Mesothelial cell of epicardium (in vitro differentiated cells): ENCODE measurements at places on chromosomes 12 and 14.

GRCh38 chr12:442235-442884, 17.4 kb upstream of the B4GALNT3 start:
- no peak overlapping the region for H3K4me3 ChIP-seq
- H3K36me3 ChIP-seq, result peaks cover 18% of the 10 kb centered on the region
- H3K27ac ChIP-seq, result no peak overlapping the region

GRCh38 chr14:56608689-56609088, 29.1 kb downstream of the TMEM260 start:
- no peak overlapping the region for H3K27ac ChIP-seq
- no peaks in the 10 kb centered on the region for H3K27me3 ChIP-seq
- H3K4me1 ChIP-seq, result no peaks in the 10 kb centered on the region
- no peak overlapping the region for H3K4me3 ChIP-seq
- no peak for DNase-seq

DNA sequence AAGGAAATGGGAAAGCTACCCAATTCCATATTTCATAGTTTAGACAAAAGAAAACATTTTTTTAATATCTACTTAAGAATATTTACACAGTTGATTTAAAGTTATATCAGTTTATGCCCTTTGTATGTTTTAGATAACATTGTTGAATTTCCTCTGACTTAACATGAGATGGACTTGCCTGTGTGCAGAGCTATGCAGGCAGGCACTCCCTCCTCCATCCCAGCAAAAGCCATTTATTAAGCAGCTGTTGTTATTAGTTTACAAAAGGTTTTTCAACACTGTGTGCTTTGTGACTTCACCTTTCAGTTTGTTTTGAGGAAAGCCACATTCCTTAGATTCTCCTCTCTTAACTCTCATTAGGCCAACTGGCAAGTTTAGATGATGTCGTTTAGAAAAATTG, 337.5 kb upstream of the PDE3A start:
- peaks cover 17% of the 10 kb centered on the region for H3K4me1 ChIP-seq
- no peak overlapping the region for H3K4me3 ChIP-seq
- no peaks in the 10 kb centered on the region for H3K36me3 ChIP-seq
- peak overlapping the region; percentile 55 for H3K27ac ChIP-seq
- DNase-seq, result no peak
- H3K27me3 ChIP-seq, result no peaks in the 10 kb centered on the region

DNA sequence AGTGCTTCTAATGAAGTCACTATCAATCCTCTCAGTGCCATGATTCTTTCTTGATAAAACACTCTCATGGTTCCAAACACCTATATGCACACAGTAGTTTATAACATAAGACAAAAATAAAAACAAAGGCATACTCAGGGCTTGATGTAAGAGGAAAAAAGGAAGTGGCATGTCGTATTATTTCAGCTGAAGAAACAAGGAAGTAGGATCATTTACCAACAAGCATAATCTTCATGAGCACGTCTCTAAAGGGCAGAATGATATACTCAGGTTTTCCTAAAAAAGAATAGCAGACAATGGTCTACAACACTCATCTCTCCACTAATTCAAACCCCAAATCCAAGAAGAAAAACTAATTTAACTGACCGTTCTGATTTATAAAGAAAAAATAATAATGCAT, 33.9 kb downstream of the NUMB start:
- H3K4me1 ChIP-seq, result peaks cover 14% of the 10 kb centered on the region
- no peak for DNase-seq
- peaks cover 10% of the 10 kb centered on the region for H3K36me3 ChIP-seq
- no peaks in the 10 kb centered on the region for H3K27me3 ChIP-seq
- no peak overlapping the region for H3K4me3 ChIP-seq

- H3K36me3 ChIP-seq, result peaks cover 11% of the 10 kb centered on the region
- no peak overlapping the region for H3K27ac ChIP-seq
Measured at GRCh38 chr12:15527201-15528080, 205.1 kb downstream of the PTPRO start.

DNA sequence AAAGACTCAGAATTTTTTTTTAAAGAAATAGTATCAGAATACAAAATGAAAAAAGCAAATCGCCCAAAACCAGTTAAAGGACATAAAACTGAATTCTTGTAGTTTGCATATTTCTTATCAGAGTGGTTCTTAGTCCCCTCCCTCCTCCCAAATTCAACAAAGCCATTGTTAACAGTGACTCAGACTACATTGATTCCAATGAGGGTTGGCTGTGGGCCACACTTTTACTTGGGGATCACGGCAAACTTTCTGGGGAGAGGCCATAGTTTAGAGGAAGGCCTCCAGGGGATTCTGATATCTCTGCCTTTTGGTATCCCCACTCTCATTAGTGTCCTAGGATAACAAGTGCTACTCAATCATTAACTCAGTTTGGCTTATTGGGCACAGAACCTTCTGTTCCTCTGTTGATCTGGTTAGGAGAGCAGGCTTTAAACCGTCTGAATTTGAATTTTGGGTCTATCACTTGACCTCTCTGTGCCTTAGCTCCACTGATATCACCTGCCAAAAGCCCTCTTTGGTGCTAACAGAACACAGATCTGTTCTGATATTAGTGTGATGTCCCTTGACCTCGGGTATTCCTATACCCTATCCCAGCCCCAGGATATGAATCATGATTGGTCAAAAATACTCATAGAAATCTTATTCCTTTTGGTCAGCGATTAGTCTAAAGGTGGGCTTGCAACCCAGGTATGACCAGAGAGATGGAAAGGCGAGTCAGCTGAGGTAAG, 45.2 kb upstream of the APPL2 start:
- no peak overlapping the region for H3K4me3 ChIP-seq
- no peaks in the 10 kb centered on the region for H3K4me1 ChIP-seq
- no peak overlapping the region for H3K27ac ChIP-seq
- no peaks in the 10 kb centered on the region for H3K36me3 ChIP-seq
- peaks cover 20% of the 10 kb centered on the region for H3K27me3 ChIP-seq

GRCh38 chr14:67420102-67420739, 8.3 kb upstream of the PLEK2 start:
- H3K4me1 ChIP-seq, result no peaks in the 10 kb centered on the region
- no peak for DNase-seq
- no peaks in the 10 kb centered on the region for H3K36me3 ChIP-seq
- H3K4me3 ChIP-seq, result no peak overlapping the region

DNA sequence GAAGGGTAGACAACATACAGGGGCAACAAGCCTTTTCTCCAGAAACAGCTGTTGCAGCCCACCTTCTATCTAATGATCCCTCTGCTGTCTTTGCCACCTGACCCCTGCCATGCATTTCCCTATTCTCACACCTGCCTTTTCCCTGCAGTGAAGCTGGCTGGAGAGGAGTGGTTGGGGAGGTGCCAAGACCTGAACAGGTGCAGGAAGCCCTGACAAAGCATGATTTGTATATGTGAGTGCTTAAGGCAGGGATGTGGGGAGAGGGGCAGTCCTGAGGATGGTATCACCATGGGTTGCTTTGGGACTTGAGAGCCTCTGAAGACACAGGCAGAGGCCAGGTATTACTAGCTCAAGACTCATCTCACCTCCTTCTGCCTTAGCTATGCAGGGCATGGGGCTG, 2.9 kb upstream of the PFDN5 start:
- DNase-seq, result no peak
- H3K27ac ChIP-seq, result no peak overlapping the region
- no peak overlapping the region for H3K4me3 ChIP-seq
- H3K36me3 ChIP-seq, result peaks cover 7% of the 10 kb centered on the region
- H3K4me1 ChIP-seq, result peaks cover 18% of the 10 kb centered on the region
- H3K27me3 ChIP-seq, result no peaks in the 10 kb centered on the region

DNA sequence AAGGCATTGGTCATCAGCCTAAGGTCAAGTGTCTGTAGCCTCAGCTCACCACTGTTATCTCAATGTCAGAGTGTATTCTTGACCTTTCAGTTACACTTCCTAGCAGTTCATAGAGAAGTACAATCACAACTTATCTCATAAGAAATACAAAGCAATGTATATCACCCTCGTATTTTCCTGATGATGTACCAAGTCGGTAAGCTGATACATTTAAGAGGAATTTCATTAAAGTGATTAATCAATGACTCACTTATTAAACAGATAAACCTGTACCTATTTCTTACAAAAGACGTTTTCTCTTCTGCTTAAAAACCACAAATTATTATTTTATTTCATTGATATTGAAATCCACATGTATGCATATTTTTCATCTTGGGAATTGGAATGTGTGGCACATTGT, 3.9 kb upstream of the PRB3 start:
- H3K27me3 ChIP-seq, result no peaks in the 10 kb centered on the region
- no peak for DNase-seq
- H3K27ac ChIP-seq, result no peak overlapping the region

DNA sequence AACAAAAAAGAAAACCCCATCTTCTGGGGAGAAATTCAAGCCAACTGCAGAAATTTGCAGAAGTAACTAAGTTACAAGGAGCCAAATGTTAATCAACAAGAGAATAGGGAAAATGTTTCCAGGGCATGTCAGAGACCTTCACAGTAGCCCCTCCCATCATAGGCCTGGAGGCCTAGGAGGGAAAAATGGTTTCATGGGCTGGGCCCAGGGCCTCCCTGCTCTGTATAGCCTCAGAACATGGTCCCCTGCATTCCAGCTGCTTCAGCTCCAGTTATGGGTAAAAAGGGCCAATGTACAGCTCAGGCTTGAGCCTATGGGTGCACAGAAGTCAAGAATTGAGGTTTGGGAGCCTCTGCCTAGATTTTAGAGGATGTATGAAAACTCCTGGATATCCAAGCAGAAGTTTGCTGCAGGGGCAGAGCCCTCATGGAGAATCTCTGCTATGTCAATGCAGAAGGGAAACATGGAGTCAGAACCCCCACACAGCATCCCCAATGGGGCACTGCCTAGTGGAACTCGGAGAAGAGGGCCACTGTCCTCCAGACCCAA, 260.9 kb downstream of the DUSP6 start:
- H3K27me3 ChIP-seq, result no peaks in the 10 kb centered on the region
- no peak overlapping the region for H3K27ac ChIP-seq
- peaks cover 8% of the 10 kb centered on the region for H3K36me3 ChIP-seq

DNA sequence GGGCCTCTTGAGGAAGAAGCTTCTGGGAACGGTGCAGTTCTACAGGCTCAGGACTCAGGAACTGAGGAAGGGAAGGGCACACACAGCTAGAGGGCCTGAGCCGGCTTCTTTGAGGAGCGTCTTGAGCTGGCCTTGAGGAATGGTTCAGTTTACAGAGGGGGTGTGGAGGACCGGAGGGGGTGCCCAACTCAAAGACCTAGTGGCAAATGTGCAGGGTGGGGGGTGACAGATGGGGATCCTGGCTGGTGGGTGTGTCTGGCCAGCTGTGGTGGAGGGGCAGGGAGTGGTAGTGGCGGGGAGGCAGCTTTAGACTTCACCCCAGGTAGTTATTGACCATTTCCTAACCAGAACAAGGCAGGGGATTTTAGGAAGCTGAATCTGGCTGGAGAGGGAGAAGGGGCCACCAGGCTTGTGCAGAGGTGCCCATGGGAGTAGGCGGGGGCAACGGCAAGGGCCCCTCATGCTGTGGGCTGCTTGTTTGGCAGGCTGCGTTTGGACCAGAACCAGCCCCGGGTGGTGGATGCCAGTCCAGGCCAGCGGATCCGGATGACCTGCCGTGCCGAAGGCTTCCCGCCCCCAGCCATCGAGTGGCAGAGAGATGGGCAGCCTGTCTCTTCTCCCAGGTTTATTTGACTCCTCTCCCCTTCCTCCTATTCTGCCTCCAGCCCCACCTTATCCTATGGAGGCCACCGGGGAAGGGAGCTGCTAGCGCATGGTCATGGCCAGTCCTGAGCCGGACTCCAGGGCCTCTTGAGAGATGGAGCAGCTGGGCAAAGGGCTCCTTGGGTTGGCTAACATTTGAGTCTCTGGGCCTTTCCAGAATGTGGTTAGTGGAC, 27.8 kb downstream of the PAPLN start:
- no peaks in the 10 kb centered on the region for H3K36me3 ChIP-seq
- no peak overlapping the region for H3K27ac ChIP-seq
- H3K4me1 ChIP-seq, result no peaks in the 10 kb centered on the region
- no peaks in the 10 kb centered on the region for H3K27me3 ChIP-seq
- no peak overlapping the region for H3K4me3 ChIP-seq
- no peak for DNase-seq

DNA sequence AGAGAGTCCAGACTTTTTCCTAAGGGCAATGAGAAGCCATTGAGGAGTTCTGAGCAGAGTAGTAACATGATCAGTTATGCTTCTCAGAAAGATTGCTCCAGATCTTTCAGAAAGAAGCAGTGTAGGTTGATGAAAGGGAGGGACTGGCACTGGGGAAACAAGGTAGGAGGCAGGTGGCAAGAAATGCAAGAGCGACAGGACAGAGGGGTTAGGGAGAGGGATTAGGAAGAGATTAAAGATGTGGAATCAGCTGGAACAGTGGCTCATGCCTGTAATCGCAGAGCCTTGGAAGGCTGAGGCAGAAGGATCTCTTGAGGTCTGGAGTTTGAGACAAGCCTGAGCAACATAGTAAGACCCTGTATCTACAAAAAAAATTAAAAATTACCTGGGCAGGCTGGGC, 3.4 kb downstream of the CDCA3 start:
- DNase-seq, result no peak
- no peak overlapping the region for H3K27ac ChIP-seq
- peaks cover 16% of the 10 kb centered on the region for H3K4me1 ChIP-seq
- peaks cover 32% of the 10 kb centered on the region for H3K36me3 ChIP-seq
- H3K4me3 ChIP-seq, result no peak overlapping the region
- no peaks in the 10 kb centered on the region for H3K27me3 ChIP-seq

- peak overlapping the region; percentile 92 for H3K27ac ChIP-seq
- H3K4me3 ChIP-seq, result peak overlapping the region; percentile 68
- no peak for DNase-seq
- H3K36me3 ChIP-seq, result no peaks in the 10 kb centered on the region
Measured at GRCh38 chr14:104224506-104225277, 86.3 kb downstream of the KIF26A start.

- H3K4me1 ChIP-seq, result no peaks in the 10 kb centered on the region
- H3K27me3 ChIP-seq, result peaks cover 13% of the 10 kb centered on the region
- no peaks in the 10 kb centered on the region for H3K36me3 ChIP-seq
- no peak overlapping the region for H3K27ac ChIP-seq
- no peak overlapping the region for H3K4me3 ChIP-seq
Measured at GRCh38 chr14:98168211-98168985, 1103.6 kb downstream of the BCL11B start.

DNA sequence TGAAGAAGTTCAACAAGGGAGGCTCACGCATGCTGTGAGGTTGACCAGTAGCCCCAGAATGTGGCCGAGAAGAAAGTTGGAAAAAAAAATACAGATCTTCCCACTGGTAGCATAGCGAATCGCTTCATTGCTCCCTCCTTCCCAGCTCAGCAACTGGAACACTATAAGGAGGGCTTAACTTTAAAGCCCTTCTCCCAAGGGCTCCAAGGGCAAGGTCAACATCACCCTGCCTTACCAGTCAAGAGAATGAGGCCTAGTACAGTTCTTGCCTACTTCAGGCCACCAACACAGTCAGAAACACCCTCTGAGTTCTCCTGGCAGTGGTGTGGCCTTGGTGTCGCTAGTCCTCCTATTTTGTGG, 14.4 kb downstream of the OXA1L start:
- no peak for DNase-seq
- peak overlapping the region; percentile 32 for H3K27ac ChIP-seq
- H3K36me3 ChIP-seq, result no peaks in the 10 kb centered on the region
- H3K4me3 ChIP-seq, result no peak overlapping the region
- no peaks in the 10 kb centered on the region for H3K4me1 ChIP-seq

GRCh38 chr14:75442642-75443041, 14.8 kb downstream of the JDP2 start:
- H3K4me3 ChIP-seq, result no peak overlapping the region
- no peaks in the 10 kb centered on the region for H3K27me3 ChIP-seq
- peaks cover 36% of the 10 kb centered on the region for H3K36me3 ChIP-seq
- H3K27ac ChIP-seq, result peak overlapping the region; percentile 35
- peaks cover 16% of the 10 kb centered on the region for H3K4me1 ChIP-seq
- no peak for DNase-seq
